ENCODE measurements at places on chromosomes 3 and 15. TPM values are rescaled to one million over a fixed set of nuclear protein-coding genes. Genes with fewer than 3 reads are reported as not detected.

MUC20 gene
- not detected for polyA plus RNA-seq

CADPS gene
- not detected for polyA plus RNA-seq

DNA sequence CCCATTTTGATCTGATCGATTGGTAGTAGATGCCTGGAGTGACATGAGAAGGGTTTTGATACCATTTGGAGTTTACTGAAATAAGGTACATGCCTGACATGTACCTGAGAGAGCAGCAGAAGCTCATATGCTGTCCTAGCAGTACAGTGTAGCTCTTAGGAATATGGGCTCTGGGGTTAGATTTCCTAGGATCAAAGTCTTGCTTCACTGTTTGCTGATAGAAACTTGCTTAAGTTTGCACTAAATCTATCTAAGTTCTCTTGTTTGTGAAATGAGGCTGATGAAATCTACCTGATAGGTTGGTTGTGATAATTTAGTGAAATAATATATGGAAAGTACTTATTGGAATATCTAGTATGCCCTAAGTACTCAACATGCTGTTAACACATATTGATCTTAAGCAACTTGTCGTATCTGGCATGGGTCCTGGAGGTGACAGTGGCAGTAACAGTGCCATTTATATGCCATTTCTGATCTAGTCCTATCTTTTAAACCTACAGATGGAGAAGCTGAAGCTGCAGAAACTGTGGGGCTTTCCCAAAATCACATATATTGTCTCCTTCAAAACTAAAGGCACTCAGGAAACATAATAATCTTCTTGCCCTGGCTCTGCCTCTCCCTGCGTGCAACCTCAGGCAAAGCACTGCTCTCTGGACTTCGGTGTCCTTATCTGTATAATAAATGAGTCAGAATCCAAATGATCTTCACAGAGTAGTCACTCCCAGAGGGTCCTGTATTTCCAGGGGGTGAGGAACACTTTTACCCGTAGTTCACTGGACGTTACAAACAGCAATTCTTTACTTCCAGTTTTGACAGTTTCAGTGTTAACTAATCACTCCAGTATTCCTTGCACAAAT, 223.6 kb upstream of the SETMAR start:
- DNase-seq: no peak

GRCh38 chr3:10936686-10937085, 55.9 kb upstream of the SLC6A1 start:
- DNase-seq: no peak

- DNase-seq: no peak
These were observed 63.6 kb downstream of the LINGO1 start for GRCh38 chr15:77568973-77569728.

GRCh38 chr3:141305436-141305835, 62.9 kb upstream of the ZBTB38 start:
- DNase-seq: no peak

DNA sequence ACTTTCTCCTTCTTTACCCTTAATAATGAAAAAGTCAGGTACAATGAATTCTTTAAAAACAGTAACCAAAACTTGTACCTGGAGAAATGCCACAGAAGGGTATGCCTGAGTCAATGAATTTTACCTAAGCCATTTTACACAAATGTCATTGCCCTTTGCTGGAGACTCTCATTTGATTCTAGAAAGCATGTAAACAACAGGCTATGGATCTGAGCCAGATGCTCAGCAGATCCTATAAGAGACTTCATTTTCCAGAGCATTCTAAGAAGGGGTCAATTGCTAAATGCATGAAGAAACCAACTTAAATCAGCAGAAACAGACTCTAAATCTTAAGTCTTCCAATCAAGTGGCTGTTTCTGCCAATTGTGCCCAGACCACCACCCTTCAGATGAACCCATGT, 83.8 kb upstream of the GALNT15 start:
- no peak for DNase-seq

- DNase-seq: no peak
These were observed 212.0 kb downstream of the MEIS2 start for GRCh38 chr15:36888011-36888992.

- no peak for DNase-seq
These were observed 189.2 kb downstream of the TP63 start for GRCh38 chr3:189820365-189820720.

GRCh38 chr15:98842973-98843285, 164.7 kb downstream of the PGPEP1L start:
- DNase-seq: no peak

ZCWPW2 gene
- 0.51 TPM for polyA plus RNA-seq

- DNase-seq: no peak
These were observed 176.3 kb upstream of the LMCD1 start for GRCh38 chr3:8325306-8325705.

- no peak for DNase-seq
These were observed 131.5 kb downstream of the GHSR start for GRCh38 chr3:172316758-172317157.

Measured in naive B cell (primary cell).